ENCODE measurements at places on chromosomes 16 and 17. TPM values are rescaled to one million over a fixed set of nuclear protein-coding genes. Genes with fewer than 3 reads are reported as not detected.

SULT1A4 gene
- total RNA-seq = 4.7 TPM

DNA sequence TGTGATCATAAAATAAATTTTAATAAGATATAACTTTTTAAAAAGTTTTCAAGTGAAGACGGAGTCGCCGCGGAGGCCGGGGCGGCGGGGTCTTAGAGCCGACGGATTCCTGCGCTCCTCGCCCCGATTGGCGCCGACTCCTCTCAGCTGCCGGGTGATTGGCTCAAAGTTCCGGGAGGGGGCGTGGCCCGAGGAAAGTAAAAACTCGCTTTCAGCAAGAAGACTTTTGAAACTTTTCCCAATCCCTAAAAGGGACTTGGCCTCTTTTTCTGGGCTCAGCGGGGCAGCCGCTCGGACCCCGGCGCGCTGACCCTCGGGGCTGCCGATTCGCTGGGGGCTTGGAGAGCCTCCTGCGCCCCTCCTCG lies at the start of gene FOXC2:
Gene FOXC2, plus strand, starts transcription at position 229 of the 365 bp plus-strand sequence. CDS start 507 bp downstream, outside the sequence.
- DNase-seq = peak; percentile 79

GRCh38 chr16:73149334-73149733 lies 101.4 kb upstream of the ZFHX3 start:
- peak; percentile 23 for DNase-seq

AIPL1 gene
- total RNA-seq = not detected

DNA sequence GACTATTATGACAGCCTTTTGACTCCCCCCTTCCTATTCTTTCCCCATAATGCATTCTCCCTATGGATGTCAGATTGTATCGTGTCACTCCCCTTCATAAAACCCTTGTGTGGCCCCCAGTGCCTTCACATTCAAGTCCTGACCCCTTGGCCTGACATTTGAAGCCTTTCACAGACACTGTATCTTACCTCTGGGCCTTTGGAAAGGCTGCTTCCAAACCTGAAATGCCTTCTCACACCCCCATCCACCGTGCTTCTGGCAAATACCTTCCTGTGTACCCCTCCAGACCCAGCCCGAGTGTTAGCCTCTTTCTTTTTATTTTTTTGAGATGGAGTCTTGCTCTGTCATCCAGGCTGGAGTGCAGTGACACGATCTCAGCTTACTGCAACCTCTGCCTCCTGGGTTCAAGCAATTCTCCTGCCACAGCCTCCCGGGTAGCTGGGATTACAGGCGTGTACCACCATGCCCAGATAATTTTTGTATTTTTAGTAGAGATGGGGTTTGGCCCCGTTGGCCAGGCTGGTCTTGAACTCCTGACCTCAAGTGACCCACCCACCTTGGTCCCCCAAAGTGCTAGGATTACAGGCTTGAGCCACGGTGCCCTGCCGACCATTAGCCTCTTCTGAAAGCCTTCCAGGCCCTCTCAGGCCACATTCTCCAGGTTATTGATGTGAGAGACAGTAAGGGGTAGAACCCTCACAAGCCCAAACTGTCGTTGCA lies 2.1 kb downstream of the ARMC5 start:
- DNase-seq = no peak

TK2 gene
- 38.5 TPM for total RNA-seq

- DNase-seq = no peak
Measured at GRCh38 chr17:28097901-28098300, 55.4 kb downstream of the NLK start.

CLEC3A gene
- 3.5 TPM for total RNA-seq

GRCh38 chr16:1351582-1352362 lies at the start of the genes GNPTG and TSR3:
Gene GNPTG, plus strand, starts transcription at chr16:1351931. Its CDS starts 35 bp downstream, at chr16:1351966.
Gene TSR3, minus strand, starts transcription at chr16:1351878. Its CDS starts 74 bp downstream, at chr16:1351804.
- DNase-seq = peak; percentile 84
